Stimulated activated CD8-positive, alpha-beta memory T cell treated with anti-CD3 and anti-CD28 coated beads, Interleukin-2, amount 100 ng/mL, for 1 hour (primary cell): ENCODE measurements at places on chromosomes 12 and 14.

DNA sequence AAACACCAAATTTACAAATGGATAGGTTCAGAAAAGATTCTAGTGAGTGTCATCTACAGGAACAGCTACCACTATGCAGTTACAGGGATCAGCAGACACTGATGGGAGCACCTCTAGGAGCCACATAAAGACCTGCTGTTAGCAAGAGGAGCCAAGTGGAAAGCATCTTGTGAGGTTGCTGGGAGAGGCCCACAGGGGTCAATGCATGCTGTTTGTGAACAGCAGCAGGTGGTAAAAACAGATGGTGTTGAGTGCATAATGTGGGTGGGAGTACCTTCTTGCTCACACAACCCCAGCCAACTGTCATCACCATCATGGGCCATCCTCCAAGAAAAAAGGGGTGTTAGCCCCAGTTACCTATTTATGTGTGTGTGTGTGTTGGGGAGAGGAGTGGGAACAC, 215.2 kb upstream of the SSTR1 start:
- no peak for DNase-seq

DNA sequence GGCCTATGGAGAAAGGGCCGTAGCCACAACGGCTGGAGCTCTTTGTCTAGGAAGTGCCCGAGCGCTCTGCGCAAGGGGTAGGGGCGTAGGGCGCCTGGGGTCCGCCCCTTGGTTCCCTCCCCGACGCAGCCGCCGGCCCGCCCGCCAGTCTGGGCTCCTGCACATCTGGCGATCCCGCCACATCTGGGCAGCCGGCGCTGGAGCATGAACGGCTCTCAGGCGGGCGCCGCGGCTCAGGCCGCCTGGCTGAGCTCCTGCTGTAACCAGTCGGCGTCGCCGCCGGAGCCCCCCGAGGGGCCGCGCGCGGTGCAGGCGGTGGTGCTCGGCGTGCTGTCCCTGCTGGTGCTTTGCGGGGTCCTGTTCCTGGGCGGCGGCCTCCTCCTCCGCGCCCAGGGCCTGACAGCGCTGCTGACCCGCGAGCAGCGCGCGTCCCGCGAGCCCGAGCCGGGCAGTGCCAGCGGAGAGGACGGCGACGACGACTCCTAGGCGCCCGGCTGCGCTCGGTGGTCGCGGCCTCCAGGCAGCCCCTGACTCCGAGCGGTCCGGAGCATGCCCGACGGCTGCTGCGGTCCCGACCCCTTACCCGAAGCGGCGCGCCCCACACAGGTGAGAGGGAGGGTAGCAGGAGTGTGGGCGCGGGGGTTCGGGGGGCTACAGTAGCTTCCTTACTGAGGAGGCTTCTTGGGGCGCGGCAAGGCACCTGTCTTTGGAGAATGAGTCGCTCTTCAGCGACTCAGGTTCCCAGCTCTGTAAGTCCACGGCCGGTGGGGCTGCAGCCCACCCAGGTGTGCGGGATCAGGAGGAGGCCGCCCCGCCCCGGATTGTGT, at the start of gene SMIM41:
SMIM41 (plus strand) TSS at position 129 of the 827 bp plus-strand sequence; CDS start at position 205, 76 bp downstream.
- no peak for DNase-seq

- DNase-seq: no peak
Observed at GRCh38 chr12:107801150-107801549, 26.6 kb downstream of the ASCL4 start.

- DNase-seq: no peak
Observed at GRCh38 chr14:31480156-31480555, 7.7 kb downstream of the GPR33 start.
